ENCODE measurements at places on chromosomes 7 and 10.

GRCh38 chr10:101967713-101968112 is 88.3 kb downstream of the ARMH3 start:
- no peak for DNase-seq

- DNase-seq: no peak
Observed at GRCh38 chr7:69550991-69551390, 47.3 kb upstream of the AUTS2 start.

GRCh38 chr10:131833013-131833412 is 67.8 kb upstream of the PPP2R2D start:
- DNase-seq: no peak

DNA sequence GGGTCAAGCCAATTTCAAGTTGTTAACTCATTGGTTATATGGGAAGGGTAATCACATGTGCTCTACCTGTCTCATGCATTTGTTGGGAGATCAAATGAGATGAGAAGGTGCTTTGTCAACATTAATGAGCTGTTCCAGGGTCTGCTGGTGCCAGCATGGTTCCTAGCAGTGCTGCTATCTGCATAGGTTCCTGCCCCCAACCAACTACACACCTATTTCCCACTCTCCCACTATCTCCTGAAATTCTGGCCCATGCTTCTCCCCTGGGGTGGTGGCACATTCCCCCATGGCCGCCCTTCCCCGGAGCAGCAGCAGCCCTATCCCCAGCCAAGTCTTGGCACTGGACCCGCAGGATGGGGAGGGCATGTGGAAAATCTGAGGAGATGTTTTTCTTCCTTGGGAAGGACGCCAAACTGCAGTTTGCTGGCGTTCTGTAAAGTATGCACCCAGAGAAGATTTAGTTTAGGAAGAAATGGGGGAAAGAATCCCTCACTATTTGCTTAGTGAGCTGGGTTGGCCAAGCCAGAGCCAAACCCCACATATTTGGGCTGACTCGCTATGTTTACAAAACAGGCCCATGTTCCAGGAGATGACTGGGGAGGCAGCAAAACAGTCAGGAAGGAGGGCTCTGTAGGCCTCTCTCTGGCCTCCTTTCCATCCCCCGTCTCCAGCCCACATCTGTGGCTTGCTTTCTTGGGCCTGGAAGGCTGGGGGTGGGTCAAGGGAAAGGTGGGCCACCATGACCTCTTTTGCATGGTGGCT is 42.5 kb downstream of the PPP1R3C start:
- DNase-seq: no peak

GRCh38 chr10:118965096-118965495 is 64.4 kb upstream of the NANOS1 start:
- no peak for DNase-seq

GRCh38 chr7:31254926-31255325 is 85.6 kb downstream of the NEUROD6 start:
- no peak for DNase-seq

- peak; percentile 39 for DNase-seq
Observed at GRCh38 chr7:2040893-2041270, 191.9 kb downstream of the MAD1L1 start.

DNA sequence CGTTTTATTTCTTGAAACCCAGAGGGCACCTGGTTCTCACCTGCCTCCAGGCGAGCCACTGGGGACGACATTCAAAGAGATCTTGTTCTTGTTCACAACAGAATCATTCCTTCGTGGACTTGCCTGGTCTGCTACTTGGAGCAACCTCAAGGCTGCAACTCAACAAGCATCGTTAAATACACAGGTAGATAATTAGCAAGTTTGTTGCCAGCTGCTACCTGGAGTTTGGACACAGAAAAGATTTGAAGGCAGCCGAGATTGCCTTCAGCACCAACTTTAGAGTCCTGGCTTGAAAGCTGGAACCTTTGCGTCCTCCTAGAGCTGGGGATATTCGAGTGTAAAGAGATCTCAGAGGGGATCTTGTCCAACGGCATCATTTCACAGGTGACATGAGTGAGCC is 89.6 kb upstream of the C7orf33 start:
- DNase-seq: no peak

DNA sequence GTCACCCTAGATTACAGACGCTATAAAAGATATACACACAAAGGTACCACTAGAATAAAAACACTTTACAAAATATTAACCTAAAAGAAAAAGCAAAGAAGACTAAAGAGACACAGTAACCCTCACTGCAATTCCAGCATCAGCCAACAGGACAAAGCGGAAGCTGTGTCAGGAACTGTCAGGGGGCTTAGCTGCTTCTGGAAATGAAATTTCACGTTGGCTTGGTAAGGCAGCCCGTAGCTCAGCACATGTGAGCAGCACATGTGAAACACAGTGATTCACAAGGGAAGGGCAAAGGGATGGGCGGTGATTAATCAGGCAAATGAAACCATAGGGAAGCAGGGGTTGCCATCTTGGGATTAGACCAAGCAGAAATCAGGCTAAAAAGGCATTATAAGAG is 195.4 kb downstream of the MGMT start:
- no peak for DNase-seq

- no peak for DNase-seq
Observed at GRCh38 chr10:55550236-55550635, 749.2 kb upstream of the PCDH15 start.

DNA sequence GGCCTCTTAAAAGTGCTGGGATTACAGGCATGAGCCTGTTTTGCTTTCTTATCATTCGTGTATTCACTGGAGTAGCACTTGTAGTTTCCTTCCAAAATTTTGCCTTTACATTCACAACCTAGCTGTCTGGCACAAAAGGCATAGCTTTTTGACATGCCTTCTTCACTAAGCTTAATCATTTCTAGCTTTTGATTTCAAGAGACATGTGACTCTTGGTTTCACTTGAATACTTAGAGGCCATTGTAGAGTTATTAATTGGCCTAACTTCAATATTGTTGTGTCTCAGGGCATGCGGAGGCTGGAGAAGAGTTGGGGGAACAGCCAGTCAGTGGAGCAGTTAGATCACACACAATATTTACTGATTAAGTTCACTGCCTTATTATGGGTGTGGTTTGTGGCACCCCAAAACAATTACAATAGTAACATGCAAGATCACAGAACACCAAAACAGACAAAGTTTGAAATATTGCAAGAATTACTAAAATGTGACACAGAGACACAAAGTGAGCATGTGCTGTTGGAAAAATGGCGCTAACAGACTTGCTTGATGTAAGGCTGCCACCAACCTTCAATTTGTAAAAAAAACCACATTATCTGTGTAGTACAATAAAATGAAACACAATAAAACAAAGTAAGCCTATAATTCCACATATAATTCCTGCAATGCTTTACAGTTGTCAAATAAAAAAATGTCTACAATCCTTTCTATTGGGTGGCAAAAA is 43.1 kb downstream of the BRAF start:
- DNase-seq: no peak

DNA sequence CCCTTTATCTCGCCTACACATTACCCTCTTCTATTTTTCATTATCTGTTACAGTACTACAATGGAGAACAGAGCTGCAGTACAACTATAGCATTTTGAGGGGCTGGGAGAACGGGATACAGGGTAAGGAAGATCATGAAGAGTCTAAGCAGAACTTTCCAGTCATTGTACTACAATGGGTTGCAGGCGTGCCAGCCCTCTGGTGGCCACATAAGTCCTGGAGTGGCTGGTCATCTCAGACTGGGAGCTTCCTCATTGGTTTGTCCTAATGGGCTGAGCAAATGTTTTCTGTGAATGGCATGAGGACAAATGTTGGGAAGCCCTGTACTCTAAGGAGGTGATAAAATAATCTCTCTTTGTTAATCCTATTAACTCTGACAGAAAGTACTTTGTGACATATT is 33.0 kb downstream of the TMEM106B start:
- DNase-seq: no peak

- DNase-seq: no peak
Observed at GRCh38 chr10:71613261-71613777, 106.3 kb downstream of the C10orf105 start.

DNA sequence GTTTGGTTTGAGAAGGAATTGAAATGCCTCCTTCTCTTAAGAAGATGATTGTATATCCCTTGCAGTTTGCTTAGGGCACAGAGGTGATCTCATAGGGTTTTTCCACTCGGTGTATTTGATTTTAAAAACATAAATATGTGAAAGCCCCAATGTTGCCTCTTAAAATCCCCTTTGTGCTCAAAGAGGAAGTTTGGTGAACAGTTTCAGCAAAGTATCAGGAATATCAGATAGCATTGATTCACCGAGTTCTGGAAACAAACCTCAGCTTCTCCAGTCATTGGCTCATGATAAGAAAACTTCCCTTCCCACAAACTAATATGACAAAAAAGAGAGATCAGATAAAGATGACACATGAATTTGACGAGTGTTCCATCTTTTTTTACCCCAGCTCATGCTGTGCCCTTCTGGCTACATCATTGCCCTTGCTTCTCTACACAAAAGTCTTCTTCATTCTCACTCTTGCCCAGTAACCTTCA is 20.1 kb upstream of the SMNDC1 start:
- DNase-seq: no peak

- DNase-seq: no peak
Observed at GRCh38 chr7:19113855-19114550, 3.4 kb downstream of the TWIST1 start.

- DNase-seq: peak; percentile 12
Observed at GRCh38 chr10:3208481-3209406, 36.2 kb upstream of the PITRM1 start.

- no peak for DNase-seq
Observed at GRCh38 chr7:149808311-149808710, 29.9 kb upstream of the ZNF862 start.

GRCh38 chr7:2757904-2758672 is 70.1 kb downstream of the AMZ1 start:
- peak; percentile 64 for DNase-seq

DNA sequence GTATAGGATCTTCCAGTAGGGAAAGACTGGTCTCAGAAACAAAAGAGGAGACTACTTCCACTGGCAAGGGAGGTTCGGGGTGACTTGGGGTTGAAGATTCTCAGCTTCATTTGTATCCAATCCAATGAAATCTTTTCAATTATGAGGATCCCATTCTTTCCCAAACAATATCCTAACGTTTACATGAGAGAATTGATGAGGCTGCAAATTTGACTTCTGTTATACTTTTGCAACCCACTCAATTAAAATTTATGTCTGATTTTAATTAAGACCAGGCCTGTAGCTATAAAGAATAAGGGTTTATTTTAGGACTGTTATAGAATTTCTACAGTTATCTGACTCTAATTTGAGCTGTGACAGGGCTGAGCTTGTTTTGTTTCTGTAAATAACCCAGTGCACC is 251.5 kb downstream of the ANKRD7 start:
- no peak for DNase-seq

All from CD4-positive, alpha-beta T cell treated with Interferon gamma for 1 hour (primary cell).